Activated naive CD4-positive, alpha-beta T cell treated with Interleukin-2 at 50 U/mL for 16 hours (primary cell): ENCODE measurements at places on chromosomes 3 and 15.
A peak's percentile ranks its signal among the peaks of the same experiment; 100 is the strongest.

- DNase-seq: no peak
These were observed 84.0 kb downstream of the DUT start for GRCh38 chr15:48415036-48415886.

DNA sequence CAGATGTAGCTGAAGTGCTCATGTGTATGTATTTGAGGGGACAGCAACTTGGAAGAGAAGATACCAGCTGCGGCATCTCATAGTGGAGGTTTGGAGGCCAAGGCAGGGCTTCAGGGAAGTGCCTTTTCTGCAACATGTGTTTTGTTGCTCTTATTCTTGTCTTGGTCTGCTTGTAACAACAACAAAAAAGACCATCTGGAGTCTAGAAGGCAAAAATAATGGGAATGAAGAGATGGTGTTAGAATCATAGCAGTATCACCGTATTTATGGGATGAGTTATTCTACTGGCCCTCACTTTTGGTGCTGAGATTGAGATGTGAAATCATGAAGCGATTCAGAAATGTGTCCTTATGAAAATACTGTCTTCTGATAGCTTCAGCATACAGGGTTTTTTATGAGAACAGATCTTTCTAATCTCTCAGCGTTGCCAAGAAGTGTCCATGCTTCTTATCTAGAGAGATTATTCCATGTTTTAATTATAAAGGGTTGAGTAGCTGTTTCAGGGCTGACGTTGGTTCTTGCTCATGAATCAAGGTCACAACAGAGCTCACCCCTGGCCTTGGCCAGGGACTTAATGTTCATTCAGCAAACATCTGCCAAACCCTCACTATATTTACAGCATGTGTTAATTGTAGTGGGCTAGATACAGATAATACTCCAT lies 58.0 kb downstream of the ITPR1 start:
- DNase-seq: no peak

- DNase-seq: no peak
These were observed 161.3 kb downstream of the IL5RA start for GRCh38 chr3:2948882-2949281.

- no peak for DNase-seq
These were observed 45.0 kb downstream of the PDHB start for GRCh38 chr3:58388550-58389091.

GRCh38 chr15:85623315-85624049 lies 171.2 kb downstream of the KLHL25 start:
- no peak for DNase-seq

GRCh38 chr3:130386604-130387263 lies 41.3 kb downstream of the COL6A5 start:
- DNase-seq: no peak

- DNase-seq: no peak
These were observed 42.2 kb downstream of the CLDN18 start for GRCh38 chr3:138051947-138052802.

- no peak for DNase-seq
These were observed 26.5 kb downstream of the MEF2A start for GRCh38 chr15:99592145-99592791.

DNA sequence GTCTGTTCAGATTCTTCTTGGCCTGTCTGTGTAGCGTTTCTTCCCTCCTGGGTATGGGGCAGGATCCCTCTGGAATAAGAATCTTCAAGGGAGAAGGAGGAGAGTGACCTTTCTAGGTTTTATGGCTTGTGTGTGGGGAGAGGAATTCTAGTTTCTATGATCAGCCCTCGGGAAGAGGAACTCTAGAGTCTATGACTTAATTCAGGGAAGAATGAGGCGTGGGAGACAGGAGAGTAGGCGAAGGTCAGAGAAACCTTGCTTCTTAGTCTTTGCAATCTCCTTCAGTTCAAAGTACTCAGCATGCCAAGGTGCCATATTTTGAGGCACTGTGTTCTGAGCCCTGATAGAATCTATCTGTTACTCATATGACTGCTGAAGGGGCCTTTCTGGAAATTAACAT lies 99.2 kb upstream of the C3orf80 start:
- DNase-seq: no peak

DNA sequence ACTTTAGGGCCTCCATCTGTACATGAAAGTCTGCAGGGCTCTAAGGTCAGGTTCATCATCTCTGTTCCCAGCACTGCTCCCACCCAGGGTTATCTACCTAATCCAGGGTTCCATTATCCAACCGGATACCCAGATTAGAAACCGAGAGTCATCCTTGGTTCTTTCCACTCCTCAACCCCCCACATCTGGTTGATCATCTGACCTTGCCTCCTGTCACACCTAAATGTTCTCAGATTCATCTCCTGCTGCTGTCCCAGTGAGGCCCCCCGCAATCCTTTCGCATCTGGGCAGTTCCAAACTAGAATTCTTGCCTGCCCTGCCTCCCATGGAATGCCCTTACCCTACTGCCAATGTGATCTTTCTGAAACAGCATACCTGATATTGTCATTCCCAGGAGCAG lies 136.5 kb downstream of the PDE8A start:
- DNase-seq: no peak

GRCh38 chr3:50630394-50630793 lies 13.4 kb downstream of the MAPKAPK3 start:
- no peak for DNase-seq

- DNase-seq: no peak
These were observed 596.0 kb downstream of the NTRK3 start for GRCh38 chr15:87660251-87661129.

GRCh38 chr3:105422645-105423044 lies 55.9 kb downstream of the ALCAM start:
- DNase-seq: no peak

GRCh38 chr3:17808994-17809393 lies 66.6 kb upstream of the TBC1D5 start:
- DNase-seq: no peak

GRCh38 chr3:53375019-53375418 lies 27.7 kb upstream of the DCP1A start:
- DNase-seq: peak; percentile 45

DNA sequence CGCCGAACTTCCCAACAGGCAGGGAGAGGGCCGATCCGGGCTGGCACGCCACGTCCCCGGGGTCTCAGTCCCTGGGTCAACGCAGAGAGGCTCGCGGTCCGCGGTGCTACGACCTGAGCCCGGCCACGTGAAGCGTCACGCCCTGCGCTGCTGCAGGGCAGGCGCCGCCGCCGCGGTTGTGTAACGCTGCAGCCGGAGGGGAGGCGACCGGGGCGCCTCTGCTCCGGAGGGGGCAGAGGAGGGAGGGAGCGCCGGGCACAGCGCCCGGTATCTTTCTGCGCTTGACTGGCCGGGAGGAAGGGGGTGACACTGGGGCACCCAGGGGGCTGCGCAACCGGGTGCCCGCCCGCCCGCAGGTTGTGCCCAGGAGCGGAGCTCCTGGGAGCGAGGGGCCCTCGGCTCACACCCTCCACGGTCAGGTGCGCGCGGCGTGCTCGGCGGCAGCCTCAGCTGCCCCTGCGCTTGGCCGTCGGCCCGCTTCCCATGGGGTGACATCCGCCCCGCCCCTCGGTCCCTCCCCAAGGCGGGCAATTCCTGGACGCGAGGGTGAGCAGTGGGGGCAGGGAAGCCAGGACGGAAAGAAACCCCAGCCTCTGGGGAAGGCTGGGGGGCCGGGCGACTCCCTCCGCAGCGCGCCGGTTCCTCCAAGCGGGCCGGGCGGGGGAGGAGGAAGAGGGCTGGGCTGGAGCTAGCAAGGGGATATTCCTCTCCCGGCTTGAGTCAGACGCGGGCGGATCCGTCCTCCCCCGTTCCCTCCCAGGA lies 852 bp upstream of the BHLHE40 start:
- DNase-seq: peak; percentile 89

DNA sequence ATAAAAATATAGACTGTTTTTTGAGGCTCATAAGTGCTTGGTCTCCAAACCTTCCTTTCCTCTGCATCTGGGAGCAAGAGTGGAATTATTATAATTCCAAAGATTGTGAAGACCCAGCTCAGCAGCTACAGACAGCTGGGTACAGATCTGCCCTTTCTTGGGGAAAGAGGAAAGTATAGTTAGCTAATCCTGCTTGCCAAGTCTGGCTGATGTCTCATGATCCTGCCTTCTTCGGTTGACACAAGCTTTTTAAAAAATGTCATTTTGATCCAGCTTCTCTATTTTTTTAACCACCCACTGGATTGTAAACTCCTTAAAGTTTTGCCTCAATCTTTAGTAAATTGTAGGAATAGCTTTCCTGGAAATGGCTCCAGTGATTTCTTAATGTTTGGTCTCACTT lies 181.1 kb downstream of the LRTM1 start:
- DNase-seq: no peak

- DNase-seq: no peak
These were observed 24.9 kb upstream of the ZNF710 start for GRCh38 chr15:89976246-89976600.

DNA sequence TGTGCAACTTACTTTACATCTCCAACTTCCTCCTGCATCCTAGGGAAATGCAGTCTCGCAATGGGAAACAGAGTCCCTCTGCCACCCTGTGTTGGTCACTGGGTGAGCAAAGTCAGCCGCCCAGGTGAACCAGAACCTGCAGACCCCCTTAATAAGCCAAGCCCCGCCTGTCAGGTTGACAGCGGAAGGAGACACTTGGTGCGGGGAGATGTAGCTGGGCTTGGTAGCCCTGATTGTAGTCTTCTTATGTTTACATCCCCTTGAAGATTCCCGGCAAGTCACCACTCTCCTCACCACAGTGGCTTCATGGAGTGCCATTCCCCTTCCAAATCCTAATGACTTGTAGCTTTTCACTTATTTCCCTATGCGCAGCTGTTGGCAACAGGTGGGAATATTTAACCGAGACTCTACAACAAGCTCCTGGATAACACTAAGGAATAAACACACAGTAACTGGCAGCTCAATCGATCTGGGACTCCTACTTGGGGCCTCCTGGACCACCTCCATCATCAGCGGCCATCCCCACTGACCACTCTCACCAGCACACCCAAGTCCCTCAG lies 17.7 kb upstream of the CLSTN2 start:
- DNase-seq: no peak

DNA sequence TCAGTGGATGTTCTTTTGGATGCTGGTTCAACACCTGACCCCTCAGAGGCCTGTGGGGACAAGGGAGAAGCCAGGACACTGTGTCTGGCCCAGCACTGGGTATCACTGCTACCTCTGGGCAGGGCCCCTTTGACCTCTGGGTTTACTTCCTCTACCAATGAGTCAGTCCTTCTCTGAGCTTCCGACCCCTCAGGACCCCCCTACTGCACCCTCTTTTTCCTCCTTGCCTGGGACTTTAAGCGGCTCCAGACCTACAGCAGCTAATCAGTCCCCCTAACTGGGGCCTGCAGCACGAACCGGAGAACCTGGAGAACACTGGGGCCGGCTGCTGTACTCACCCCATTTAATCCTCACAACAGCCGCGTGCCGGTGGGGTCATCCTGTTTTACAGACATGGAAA lies 3.8 kb downstream of the CHST14 start:
- DNase-seq: no peak

GRCh38 chr3:33035596-33035995 lies 61.4 kb downstream of the GLB1 start:
- DNase-seq: no peak
